ENCODE measurements at places on chromosomes 5 and 9. TPM values are rescaled to one million over a fixed set of nuclear protein-coding genes. Genes with fewer than 3 reads are reported as not detected.

- peak; percentile 73 for ATAC-seq
Observed at GRCh38 chr5:133977161-133977787, 8.8 kb upstream of the C5orf15 start.

GRCh38 chr5:144183254-144183889, 12.7 kb downstream of the KCTD16 start:
- no peak for ATAC-seq

DNA sequence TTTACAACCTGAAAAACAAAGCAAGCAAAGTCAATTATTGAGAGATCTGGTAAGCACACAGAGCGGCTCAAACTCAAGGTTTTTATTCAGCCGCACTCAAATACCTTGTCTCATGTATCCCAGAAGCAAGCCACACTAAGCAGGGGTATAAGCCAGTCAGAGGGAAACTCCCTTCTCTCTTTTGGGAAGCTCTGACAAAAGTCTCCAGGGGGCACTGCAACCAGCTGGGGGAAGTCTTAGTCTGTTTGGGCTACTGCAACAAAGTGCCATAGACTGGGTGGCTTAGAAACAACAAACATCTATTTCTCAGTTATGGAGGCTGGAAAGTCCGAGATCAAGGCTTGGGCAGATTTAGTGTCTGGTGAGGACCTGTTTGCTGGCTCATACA, 246.0 kb downstream of the ENC1 start:
- no peak for ATAC-seq

GRCh38 chr5:68288707-68289134, 73.2 kb downstream of the PIK3R1 start:
- peak; percentile 9 for ATAC-seq

DNA sequence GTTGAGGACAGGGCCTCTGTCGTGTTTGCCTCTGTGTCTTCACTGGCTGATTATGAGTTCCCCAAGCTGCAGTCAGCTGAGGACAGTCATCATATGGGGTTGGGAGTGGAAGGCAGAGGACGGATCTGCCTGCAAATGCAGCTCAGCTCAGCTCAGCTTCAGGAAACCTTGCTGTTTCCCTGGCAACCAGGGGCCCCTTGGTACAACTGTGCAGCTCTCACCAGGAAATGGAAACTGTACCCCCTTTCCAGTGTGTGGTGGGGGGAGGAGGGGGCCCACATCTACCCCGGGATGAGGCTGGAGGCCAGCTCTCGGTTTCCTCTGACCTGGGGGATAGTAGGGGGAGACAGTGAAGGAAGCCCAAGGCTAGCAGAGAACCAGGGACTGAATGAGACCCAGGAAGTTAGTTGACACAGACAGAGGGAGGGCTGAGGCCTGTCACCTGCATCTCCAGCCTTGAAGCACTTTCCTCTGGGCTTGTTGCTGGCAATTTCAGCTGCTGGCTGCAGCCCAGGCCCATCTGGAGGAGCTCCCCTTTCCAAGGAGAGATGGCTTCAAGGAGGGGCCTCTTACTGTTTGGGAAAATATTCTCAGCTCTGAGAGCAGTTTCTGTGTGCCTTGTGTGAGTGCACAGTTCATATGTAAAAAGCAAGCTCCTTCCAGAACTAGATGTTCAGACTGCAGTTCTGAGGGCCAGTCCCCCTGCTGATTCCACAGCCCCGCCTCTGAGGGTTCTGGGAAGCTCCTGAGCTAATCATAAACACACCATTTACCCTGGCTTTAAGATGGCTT, 6.9 kb downstream of the ANXA6 start:
- peak; percentile 34 for ATAC-seq

DNA sequence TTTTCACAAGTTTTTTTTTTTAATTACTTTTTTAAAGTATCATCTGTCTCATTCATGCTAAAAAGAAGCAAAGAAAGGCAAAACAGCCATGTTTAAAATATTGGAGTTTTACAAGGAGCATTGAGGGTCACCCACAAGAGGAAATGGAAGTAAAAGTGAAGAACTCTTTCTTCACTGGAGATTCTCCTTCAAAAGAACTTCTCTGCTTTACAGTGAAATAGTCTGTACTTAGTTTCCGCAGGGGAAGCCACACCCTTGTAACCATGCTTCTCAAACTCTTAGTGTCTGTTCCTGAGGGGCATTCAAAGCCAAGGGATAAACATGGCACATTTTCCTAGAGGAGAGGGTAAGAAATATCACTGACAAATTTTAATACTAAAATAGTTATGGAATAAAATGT, 8.6 kb downstream of the C9orf72 start:
- no peak for ATAC-seq

DNA sequence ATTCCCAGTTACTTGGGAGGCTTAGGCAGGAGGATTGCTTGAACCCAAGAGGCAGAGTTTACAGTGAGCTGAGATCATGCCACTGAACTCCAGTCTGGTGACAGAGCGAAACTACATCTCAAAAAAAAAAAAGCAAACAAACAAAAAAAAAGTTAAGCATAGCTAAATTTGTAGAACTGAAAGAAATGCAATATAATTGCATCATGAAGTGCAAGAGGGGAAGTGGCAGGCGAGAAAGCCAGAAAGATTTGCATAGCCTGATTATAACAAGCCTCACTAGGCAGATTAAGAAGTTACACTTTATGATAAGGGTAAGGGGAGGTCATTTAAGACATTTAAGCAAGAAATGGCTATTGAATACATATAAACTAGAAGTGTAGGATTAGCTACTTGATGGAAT, 187.1 kb downstream of the EDIL3 start:
- ATAC-seq: no peak

DNA sequence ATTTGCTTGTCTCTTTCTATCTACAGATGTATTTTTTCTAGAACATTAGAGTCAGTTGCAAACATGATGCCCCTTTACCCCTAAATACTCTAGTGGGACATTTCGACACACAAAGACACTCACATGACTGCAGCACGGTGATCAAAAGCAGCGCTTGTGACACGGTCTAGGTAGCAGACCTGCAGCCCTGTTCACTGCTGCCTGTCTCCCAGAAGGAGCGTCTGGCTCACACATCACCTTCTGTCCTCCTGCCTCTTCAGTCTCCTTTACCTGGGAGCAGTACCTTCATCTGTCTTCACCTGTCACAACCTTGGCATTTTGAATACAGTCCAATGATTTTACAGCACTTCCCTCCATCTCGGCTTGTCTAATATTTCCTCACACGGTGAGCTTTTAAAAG, 51.9 kb upstream of the SH3PXD2B start:
- no peak for ATAC-seq

- ATAC-seq: peak; percentile 82
Observed at GRCh38 chr5:6737043-6737941, 24.1 kb downstream of the TENT4A start.

GRCh38 chr5:134184155-134185135, 7.7 kb upstream of the SKP1 start:
- ATAC-seq: peak; percentile 96

Gene DOCK2
- total RNA-seq: 229 TPM

Gene BTNL9
- total RNA-seq: not detected

Gene CA9
- total RNA-seq: 31.7 TPM

Gene KCNN2
- not detected for total RNA-seq
